ENCODE measurements at places on chromosomes 1 and 21.

- DNase-seq = no peak
These were observed 114.1 kb upstream of the ETS2 start for GRCh38 chr21:38691631-38692030.

DNA sequence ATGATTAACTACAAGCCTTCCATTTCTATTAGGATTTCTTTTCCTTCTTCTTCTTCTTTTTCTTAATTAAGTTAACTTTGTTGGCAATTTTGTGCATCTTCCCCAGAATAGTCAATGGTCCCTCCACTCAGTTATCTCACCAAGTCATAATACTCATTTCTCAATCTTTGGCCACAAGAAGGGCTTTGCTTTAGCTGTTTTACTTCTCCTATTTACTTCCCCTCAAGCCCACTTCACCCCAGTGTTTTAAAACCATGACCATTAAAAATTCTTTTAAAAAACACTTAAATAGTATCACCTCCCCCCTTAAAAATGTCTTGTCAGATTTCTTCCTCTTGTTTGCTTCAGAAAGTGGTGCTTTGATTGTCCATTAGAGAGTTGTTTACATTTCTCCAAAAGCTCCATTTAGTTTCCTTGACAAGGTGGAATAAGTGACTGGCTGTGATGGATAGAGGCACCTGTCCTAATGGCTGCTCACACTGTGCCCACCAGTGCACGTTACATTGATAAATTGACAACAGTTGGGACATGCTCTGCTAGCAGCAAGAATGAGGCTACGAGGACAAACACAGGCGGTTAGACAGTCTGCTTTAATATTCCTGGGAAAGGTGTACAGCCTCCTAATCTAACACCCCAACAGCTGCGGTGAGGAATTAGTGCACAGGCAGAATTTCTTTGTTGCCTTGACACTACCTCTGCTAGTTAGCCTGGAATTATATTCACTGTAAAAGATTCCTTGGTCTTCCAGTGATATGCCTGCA, 354.7 kb downstream of the LMO4 start:
- no peak for DNase-seq

GRCh38 chr1:190835658-190836057, 358.0 kb upstream of the BRINP3 start:
- no peak for DNase-seq

DNA sequence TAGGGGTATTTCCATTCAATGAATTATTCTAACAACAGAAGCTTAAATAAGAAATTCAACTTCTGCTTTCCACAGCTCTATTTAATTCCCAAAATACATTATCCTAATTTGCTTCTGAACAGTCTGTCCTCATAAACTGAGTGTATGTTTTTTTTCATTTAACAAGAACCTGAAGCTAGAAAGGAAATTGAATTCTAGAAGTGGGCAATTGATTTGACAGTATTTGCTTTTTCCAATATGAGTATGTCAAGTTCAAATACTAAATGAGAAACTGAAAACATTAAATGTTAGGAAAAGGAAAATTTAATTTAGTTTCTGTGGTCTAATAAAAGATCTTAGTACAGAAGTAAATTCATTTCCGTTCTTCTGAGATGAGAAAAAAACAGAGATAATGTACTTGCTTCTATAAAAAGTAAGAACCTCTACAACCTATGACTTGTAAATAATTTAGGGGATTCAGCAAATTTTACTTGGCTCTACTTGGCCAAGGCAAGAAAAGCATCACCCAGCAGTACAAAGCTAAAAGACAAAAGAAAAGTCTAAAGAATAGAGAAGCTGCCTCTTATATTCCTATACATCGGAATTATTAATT, 31.1 kb downstream of the RAB3GAP2 start:
- no peak for DNase-seq

GRCh38 chr1:37071829-37072228, 37.5 kb upstream of the GRIK3 start:
- DNase-seq = no peak

- no peak for DNase-seq
These were observed 1.9 kb upstream of the CATSPER4 start for GRCh38 chr1:26188477-26188876.

- no peak for DNase-seq
These were observed 127.3 kb downstream of the HLCS start for GRCh38 chr21:36839123-36839522.
